Activated T-helper 2 cell treated with anti-CD3 and anti-CD28 coated beads, Interferon-gamma antibody, Interleukin-2, Interleukin-4, amounts not matched to agents 10 μg/mL and 5 μg/mL and 100 μg/mL, durations not matched to agents 14 hours and 24 hours and 36 hours (primary cell): ENCODE measurements at places on chromosomes 11 and 22. TPM values are rescaled to one million over a fixed set of nuclear protein-coding genes. Genes with fewer than 3 reads are reported as not detected.

DNA sequence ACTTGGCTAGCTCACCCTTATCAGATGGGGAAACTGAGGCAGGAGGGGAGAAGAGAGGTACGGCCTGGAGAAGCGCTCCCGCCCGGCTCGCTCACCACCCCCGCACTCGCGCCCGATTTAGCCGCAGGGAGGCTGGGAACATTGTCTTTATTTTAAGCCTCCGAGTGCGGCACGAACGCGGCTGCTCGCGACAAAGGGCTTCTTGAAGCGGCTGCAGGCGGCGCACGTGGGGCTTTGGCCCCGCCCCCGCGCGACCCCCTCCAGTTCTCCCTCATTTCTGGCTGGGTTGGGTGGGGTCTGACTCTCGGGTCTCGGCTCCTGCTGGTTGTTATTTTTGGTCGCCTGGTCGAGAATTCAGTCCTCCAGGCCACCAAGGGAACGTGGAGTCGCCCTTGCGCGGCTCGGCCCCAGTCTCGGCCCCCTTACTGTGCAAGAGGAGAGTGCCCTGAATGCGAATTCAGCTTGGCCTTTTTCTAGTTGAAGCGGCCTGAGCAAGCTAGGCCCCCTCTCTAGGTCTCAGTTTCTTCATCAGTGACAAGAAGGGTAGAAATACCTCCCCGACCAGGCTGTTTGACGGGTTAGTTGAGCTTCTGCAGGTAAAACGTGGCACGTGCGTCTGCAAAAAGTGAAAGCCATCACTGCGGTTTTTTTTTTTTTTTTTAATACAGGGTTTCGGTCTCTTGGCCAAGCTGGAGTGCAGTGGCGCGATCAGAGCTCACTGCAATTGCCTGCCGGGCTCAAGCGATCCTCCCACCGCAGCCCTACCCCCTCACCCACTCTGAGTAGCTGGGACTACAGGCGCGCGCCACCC is 2.6 kb upstream of the CHRM1 start:
- DNase-seq, result no peak

The TPBGL gene
- 0.25 and 0.32 TPM in 2 replicates for total RNA-seq

The SUSD2 gene
- total RNA-seq, result 0.32 and 0.64 TPM in 2 replicates

DNA sequence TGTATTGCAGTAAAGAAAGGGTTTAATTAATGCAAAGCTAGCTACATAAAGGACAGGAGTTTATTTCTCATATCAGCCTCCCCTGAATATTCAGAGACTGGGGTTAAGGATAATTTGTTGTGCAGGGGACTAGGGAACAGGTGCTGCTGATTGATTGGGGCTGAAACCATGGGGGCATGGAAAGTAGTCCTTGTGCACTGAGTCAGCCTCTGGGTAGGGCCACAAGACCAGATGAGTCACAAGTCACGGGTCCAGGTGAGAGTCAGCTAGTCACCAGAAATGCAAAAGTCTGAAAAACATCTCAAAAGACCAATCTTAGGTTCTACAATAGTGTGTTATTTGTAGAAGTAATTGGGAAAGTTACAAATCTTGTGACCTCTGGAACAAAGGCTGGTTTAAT is 32.9 kb upstream of the SYT13 start:
- DNase-seq, result no peak

DNA sequence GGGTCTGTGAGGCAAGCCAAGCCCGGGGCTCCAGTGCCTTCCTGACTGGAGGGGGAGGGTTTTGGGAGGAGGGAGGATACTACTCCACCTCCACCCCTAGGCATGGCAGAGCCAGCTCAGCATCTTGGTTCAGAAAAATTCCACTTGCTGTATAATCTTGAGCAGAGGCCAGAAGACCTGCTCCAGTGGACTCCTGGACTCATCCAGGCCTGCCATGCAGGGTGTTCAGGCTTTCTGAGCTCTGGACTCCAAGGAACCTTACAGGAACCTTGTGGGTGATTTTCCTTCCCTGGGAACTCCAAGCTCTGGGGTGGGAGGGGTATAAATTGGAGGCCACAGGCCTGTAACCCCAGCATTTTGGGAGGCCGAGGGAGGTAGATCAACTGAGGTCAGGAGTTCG is 9.4 kb downstream of the CSDC2 start:
- no peak for DNase-seq

GRCh38 chr11:120079750-120080610 is 57.9 kb downstream of the TRIM29 start:
- no peak for DNase-seq

DNA sequence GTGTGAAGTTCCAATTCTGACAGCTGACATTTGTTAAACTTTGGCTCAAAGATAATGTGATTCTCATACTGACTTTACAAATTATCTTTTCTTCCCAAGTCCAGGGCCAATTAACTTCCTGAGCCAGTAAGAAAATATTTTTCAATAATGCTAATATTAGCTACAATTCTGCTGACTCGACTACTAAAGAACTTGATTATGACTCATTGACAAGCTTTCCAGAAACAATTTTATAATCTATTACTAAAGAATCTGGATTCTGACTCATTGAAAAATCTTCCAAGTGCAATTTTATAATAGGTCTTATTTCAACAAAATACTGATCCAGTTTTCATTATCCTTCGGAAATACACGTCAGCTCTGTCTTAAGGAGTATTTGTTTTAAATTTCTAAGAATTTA is 12.9 kb upstream of the XKR3 start:
- DNase-seq, result no peak

The ELMOD1 gene
- total RNA-seq, result not detected in 2 replicates

DNA sequence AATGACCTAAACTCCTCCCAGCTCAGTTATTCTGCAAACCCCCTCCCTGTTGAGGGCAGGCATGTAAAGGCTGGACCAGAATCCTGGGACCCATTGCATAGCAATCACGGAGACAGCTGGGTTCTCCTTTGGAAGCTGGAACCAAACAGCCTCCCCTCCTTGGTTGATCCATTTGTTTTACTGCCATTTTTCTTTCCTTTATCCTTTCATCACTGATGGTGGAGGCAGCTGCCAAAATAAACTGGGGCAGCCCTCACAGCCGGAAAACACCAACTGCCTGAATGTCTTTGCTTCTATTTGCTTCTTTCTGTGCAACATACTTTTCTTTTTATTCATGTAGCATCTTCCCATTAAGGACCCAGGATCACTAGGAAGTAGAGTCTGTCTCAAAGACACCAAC is 150.0 kb upstream of the SYT13 start:
- DNase-seq, result no peak

DNA sequence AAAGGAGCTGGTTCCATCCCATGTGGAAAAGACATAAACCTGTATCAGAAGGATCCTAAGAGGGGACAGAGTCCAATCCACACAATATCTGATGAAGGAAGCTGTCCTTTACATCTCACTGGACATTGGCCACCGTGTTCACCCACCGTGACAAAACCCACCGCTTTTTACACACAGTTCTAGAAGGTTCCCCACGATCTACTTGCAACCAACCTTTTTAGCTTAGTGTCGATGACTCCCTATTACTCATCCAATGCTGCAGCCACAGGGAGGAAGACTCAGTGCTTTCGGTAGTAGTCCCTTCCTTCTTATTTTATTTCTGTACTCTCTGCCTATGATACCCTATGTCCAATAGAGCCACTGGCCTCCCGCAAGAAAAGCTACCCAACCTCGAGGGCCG is 65.4 kb downstream of the MAPK1 start:
- DNase-seq, result no peak

DNA sequence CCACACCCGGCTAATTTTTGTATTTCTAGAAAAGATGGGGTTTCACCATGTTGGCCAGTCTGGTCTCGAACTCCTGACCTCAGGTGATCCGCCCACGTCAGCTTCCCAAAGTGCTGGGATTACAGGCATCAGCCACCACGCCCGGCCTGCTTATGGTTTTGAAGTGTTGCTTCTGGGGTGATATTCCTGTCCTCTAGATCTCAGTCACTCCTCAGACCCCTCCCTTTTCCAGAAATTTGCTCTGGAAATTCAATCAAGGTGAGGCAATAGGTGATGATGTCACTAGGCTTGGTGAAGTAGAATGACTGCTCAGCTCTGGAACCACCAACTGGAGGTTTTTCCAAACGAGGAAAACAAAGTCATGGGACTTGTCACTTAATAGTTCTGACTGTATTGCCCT is 36.6 kb upstream of the CREB3L1 start:
- no peak for DNase-seq

DNA sequence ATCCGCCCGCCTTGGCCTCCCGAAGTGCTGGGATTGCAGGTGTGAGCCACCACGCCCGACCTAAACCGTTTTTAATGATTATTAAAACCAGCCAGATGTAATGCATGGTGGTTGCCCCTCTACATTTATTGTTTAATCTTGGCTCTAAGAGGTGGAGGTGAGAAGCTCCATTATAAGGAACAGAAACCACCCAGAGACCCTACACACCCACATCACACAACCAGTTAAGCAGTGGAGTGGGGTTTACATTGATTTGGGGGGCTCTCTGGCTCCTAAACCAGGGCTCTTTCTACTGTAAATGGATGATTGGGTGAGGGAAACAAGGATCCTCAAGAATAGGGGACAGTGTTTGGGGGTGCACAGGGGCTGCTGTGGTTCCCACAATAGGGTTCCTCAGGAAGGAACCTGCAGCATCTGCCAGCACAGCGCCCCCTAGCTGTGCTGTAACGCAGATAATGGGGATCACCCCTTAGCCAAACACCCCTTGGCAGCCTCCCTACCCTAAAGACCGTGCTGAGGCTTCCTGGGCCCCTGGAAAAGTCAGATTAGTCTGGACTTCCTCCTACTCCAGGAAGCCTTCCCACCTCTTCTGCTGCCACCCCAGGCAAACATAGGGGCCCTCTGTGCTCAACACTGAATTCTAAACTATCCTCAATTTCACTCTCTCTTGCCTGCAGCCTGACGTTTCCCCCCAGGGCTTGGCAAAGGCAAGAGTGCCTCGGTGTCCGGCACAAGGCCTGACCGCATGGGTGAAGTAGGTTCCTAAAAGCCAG is 2.4 kb downstream of the MPST start:
- DNase-seq, result peak; percentile 42

- no peak for DNase-seq
These were observed 116.8 kb upstream of the BMAL1 start for GRCh38 chr11:13160806-13161205.

The PGGHG gene
- total RNA-seq, result 62.0 and 62.8 TPM in 2 replicates

- no peak for DNase-seq
These were observed 63.6 kb downstream of the FDX1 start for GRCh38 chr11:110493346-110493745.

The PLXNB2 gene
- 9.8 and 11.1 TPM in 2 replicates for total RNA-seq

GRCh38 chr11:123434262-123434661 is 4.2 kb downstream of the GRAMD1B start:
- no peak for DNase-seq

The RASD2 gene
- total RNA-seq, result not detected in 2 replicates

GRCh38 chr22:49514641-49515040 is 313.0 kb downstream of the BRD1 start:
- no peak for DNase-seq

GRCh38 chr11:131609921-131610320 is 239.5 kb downstream of the NTM start:
- DNase-seq, result no peak

- DNase-seq, result no peak
These were observed 4.9 kb downstream of the PPP1CA start for GRCh38 chr11:67396587-67397389.

DNA sequence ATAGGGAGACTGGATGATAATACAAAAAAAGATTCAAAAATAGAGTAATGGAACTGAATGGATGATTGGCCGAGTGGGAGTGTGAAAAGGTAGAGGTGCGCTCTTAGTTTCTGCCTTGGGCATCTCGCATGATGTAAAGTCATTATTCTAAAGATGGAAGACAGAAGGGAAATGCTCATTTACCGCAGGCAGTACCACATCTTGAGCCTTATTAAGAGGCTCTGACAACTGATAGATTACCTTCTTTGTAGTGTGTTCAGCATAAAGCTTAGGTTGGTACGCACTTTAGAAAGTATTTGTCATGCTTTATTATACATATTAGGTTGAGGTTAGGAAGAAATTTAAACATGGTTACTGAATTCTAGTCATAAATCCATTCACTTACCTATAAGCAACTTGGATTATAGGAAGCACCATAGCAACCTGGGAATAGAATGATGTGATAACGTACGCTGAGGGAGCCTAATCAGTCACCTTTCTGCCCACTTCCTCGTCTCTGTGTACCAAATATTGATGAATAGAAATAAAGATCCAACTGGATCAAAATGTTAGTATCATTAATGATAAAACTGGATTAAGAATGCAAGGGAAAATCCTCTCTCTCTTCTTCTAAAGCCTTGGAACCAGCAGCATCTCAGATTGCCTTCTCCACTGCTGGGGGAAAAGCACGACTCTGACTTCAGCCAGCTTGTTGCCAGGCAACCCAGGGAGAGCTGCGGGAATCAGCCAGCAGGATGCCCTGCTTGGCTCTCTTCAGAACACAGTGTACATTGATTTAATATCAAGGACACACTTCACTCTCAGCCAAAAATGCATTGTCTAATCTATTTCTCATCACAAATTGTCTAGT is 29.0 kb upstream of the VWA5A start:
- no peak for DNase-seq
